ENCODE measurements at places on chromosomes 4 and X.

DNA sequence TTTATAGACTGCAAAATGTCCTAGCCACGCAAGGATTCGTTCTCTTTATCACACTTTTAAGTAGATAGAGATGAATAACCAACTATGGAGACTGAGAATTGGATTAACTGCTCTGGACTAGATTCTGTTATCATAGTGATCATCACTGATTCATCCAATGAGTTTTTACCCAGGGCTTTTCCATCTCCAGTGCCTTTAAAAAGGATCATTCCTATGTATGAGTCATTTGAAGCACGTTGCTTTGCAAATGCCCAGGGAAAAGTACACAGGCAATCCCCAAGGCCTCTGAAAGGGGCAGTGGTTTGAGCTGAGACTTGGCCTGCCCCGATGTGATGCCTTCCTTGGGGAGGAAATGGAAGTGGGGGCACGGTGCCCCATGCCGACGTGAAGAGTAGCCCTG, 122.7 kb upstream of the PSAPL1 start:
- DNase-seq = no peak

DNA sequence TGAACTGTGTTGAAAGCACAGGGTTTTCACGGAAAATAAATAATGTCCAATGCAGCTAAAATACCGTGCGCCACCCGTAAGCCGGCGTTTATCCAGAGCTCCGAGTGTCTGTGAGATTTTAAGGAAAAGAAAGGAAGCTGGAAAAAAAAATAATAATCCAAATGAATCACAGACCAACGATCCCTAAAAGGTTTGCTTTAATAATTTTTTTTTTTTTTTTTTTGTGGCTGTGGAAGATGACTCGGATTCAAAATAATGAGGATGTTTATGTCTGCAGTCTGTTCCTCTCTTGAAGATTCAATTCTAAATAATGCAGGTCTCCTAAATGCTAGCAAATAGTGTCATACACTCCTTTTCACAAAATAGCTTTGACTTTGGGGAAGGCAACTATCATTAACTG, 84.6 kb upstream of the PPP2R3B start:
- DNase-seq = no peak

DNA sequence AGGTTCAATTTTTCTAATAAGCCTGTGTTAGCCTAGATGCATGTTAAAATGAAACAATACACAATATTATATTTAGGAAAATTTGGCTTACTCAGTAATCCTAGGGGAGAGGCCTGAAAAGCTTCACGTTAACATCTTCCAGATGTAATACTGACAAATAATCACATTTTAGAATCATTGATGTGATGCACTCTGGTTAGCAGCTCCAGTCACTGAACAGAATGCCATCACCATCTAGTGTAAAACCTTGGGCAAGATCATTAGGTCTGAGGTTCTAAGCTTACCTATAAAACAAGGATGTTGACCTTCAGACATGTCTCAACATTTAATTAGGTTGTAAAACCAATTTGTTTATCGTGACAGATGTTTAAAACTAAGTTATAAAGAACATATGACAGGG, 1704.8 kb downstream of the STIM2 start:
- DNase-seq = no peak

DNA sequence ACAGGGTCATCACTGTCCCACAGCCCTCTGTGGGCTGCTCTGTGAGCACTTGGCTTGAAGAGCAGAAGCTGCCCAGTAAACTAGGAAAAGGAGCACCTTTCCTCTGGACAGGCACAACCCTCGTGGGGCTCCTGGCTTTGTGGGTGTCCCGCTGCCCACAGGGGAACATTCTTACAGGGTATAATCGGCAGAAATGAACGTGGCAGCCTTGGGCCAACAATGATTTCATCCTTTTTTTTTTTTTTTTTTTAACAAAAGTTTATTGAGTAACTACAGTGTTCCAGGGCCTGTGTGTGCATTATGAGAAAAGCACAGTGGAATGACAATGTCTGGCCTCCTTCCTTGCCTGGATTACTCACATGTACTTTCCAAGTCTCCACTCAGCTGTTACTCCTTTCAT, 197.2 kb downstream of the PDGFC start:
- no peak for DNase-seq

GRCh38 chr4:76674983-76675382, 223.0 kb downstream of the SOWAHB start:
- DNase-seq = no peak

GRCh38 chr4:110365761-110366160, 110.2 kb upstream of the ENPEP start:
- no peak for DNase-seq

DNA sequence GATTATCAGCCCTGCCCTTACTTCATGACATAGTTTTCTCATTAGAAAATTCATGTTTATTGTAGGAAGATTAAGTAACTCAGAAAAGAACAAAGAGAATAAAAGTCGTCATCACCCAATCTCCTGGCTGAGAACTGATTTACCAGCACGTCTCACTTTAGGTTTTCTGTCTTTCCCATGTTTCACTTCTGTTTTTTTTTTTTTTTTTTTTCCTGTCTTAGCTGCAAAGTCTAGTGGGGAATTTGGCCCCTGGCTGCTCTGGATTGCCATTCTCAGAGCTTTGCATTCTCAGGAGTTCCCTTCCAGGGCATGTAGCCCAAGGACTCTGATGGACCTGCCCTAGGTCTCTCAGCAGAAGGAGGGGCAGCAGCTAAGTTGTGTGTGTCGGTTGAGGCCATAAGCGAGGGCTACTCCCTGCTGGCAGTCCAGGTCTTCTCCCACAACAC, 57.8 kb downstream of the TMEM131L start:
- no peak for DNase-seq

DNA sequence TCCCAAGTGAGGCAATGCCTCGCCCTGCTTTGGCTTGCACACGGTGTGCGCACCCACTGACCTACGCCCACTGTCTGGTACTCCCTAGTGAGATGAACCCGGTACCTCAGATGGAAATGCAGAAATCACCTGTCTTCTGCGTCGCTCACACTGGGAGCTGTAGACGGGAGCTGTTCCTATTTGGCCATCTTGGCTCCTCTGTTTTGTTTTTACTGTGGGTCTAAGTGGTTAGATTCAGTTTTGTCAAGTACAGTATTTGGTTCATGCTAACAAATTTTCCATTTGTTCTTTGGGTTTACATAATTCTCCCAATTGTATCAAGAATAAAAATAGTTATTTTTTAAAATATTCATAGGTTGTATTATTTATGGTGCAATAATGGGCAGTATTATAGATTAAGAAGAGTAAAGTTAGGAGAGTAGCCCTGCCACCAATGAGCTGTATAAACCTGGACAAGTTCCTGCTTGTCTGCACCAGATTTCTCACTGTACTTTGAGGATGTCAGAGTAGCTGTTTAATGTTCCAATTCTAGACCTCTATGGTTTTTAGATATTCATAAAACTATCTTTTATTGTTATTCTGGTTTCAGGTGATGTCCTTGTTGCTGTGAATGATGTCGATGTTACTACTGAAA, 23.4 kb downstream of the INTU start:
- DNase-seq = no peak

- DNase-seq = no peak
Measured at GRCh38 chr4:2666722-2667247, 89.4 kb downstream of the TNIP2 start.

DNA sequence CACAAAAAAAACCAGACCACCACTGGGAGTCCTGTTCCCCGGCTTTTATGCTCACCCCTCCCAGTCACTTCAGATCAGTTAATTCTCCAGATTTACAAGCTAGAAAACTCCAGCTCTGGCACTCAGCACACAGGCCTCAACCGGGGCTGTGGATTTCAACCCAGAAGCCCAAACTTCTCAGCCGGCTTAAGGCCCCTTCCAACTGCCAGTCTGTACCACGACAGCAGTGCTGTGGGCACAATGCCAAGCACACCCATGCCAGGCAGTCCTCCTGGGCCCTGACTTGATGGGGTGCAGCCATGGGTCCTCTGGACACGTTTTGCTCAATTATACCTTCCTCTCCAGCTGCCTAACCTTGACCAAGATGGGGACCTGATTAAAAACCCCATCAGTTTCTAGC, 12.2 kb downstream of the SOD3 start:
- no peak for DNase-seq

GRCh38 chr4:110644008-110644407, 21.1 kb upstream of the PITX2 start:
- DNase-seq = no peak

- no peak for DNase-seq
Measured at GRCh38 chr4:70979445-70980008, 13.9 kb upstream of the DCK start.

DNA sequence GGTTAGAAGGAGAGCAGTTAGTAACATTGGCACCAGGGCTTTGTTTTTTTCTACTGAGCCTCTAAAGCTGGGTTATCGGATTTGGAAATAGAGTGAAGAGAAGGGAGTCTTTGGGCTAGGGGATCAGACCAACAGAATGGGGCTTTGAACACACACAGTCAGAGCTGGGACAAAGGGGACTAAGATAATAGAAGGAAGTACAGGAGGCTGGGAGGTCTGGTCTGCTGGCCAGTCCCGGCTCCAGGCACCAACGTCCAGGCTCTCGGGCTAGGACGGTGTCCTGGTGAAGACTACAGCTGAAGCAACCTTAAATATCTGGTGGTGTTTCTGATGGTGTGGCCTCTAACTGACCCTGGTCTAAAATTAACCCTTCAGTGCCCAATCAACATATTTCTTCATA, 57.5 kb downstream of the HHIP start:
- DNase-seq = no peak

GRCh38 chr4:184364100-184364921, 110.0 kb downstream of the IRF2 start:
- no peak for DNase-seq

GRCh38 chr4:5636766-5637670, 71.3 kb downstream of the EVC2 start:
- no peak for DNase-seq

DNA sequence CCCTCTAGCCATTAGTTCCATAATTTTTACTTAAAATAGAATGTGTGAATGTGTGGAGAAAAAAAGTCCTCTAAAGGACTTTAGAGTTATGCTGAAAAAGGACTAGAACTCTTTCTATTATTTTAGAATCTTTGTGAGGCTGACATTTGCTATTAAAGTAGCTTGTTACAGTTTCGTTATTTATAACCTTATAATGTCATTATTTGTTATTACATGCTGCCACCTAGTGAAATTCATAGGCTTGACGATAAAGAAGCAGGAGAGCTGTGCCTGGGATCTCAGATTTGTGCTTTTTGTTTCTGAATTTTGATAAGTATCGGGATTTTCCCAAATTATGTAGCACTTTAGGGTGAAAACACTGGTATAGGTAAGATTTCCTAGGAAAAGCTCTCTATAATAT, 38.5 kb upstream of the TAPT1 start:
- no peak for DNase-seq

- no peak for DNase-seq
Measured at GRCh38 chr4:114019276-114019968, 40.0 kb upstream of the ARSJ start.

- DNase-seq = no peak
Measured at GRCh38 chr4:153004081-153004850, 68.1 kb downstream of the FHDC1 start.

DNA sequence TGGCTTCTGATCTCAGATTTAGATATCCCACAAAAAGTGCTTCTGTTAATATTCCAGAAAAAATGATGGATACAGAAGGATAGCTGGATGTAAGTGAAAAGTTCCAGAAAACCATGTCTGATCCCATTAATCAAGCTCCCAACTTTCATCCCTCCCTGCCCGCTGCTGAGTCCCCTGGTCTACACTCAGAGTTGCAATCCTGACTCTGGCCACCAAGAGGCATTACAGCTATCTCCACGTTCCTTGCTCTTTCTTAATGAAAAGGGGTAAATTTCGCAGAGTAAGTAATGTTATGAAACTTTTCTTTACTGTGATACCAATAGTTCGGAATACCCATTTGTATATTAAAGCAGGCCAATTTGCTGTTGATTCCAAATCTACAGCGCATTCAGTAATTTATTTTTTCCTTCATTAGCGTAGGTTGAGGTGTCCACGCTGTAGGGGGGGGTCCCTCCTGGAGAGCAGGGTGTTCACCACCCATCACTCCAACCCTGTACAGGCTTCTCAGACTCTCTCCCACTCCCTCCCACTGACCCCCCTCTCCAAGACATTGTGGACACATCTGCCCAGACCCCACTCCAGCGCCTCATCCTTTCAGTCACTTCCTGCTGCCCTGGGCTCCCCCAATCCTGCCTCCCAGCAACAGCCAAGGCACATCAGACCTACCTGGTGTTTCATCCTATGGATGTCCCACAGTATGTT, 55.1 kb downstream of the RAB40A start:
- DNase-seq = no peak

GRCh38 chr4:3387154-3387942, 54.4 kb upstream of the HGFAC start:
- DNase-seq = no peak

DNA sequence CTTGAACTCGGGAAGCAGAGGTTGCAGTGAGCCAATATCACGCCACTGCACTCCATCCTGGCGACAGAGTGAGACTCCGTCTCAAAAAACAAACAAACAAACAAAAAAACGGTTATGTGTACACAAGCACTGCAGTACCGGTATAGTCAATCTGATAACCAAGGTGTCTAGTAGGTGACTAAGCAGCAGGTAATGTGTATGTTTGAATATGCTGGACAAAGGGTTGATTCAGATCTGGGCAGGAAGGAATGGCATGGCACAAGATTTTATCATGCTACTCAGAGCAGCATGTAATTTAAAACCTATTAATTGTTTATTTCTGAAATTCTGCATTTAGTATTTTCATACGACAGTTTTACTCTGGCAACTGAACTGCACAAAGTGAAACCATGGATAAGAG, 41.7 kb downstream of the MAGEC1 start:
- DNase-seq = no peak

- DNase-seq = no peak
Measured at GRCh38 chrX:75096331-75096730, 59.8 kb downstream of the ABCB7 start.

- no peak for DNase-seq
Measured at GRCh38 chrX:112734290-112734689, 54.6 kb upstream of the LHFPL1 start.

DNA sequence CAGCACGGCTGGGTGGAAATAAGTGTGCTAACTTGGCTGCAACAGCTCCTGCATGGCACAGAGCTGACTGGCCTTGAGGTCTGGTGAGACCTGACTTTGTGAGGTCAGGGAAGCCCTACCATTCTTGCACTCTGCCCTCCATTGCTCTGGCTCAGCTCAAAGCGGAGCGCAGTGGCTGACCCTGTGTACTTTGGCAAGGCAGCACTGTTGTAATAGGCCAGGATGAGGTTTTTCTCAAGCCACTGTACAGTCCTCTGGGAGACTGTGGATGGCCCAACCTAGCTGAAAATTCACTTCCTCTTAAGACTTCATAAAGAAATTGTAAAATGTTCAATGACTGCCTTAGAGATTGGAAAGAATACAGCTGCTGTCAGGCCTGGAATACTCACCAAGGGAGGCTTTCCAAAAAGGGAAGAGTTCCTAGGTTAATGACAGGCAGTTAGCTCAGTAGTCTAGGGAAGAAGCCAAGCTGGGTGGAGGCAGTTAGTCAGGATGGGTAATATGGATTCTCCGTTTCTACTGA, 129.8 kb downstream of the GUCY2F start:
- DNase-seq = no peak

Measured in stimulated activated CD4-positive, alpha-beta T cell treated with anti-CD3 and anti-CD28 coated beads, TNF-alpha, amount 100 ng/mL, for 4 hours (primary cell).